ENCODE measurements at places on chromosomes 16 and 17.

- no peak for DNase-seq
Observed at GRCh38 chr17:59683283-59683682, 23.9 kb downstream of the PTRH2 start.

- DNase-seq: no peak
Observed at GRCh38 chr17:63542942-63543821, 7.1 kb upstream of the DCAF7 start.

DNA sequence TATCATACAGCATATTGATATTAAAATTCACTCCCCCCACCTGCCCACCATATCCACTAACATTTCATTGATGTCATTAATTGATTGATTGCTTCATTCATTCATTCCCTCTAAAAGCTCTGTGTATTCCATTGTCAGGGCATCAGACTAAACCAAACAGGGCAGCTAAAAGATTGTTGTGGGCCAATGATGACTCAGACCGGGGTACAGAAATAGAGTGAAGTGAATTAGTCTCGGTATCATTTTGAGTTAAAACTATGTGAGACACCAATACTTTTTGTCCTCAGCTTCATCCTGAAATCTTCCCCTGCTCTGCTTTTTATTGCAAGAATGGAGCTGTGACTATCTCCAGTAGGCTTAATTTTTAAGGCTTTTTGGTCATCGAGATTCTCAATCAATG, 868.3 kb downstream of the CDH11 start:
- no peak for DNase-seq

- no peak for DNase-seq
Observed at GRCh38 chr16:83231729-83232128, 576.0 kb upstream of the HSBP1 start.

- DNase-seq: no peak
Observed at GRCh38 chr16:26019381-26020242, 327.9 kb downstream of the HS3ST4 start.

DNA sequence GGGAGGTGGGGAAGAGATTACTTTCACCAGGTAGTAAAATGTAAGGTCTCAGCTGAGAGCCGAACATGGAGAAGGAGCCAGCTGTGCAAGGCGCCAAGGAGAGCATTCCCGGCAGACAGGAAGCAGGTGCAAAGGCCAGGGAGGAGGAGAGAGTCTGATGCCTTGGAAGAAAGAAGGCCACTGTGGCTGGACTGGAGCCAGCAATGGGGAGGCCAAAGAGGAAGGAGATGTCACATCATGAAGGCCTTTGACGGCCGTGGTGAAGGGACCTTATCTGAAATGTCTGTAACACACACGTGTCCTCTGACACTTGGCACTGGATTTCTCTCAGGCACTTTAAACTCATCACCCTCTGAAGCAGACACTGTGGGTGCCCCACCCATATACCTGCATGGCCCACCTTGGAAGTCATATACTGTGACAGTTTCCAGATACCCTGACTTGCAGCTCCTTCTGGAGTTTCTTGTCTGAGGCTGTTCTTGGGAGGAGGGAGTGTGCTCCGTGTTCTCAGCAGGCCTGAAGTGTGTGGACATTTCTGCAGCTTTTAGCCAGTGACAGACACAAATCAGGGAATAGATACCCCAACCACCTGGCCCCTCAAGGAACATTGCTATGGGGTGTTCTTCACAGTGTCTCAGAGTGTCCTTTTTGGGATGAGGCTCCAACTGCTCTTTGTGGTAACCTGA, 1.9 kb upstream of the SLC5A2 start:
- no peak for DNase-seq

- no peak for DNase-seq
Observed at GRCh38 chr16:11401161-11402050, 56.1 kb downstream of the RMI2 start.

DNA sequence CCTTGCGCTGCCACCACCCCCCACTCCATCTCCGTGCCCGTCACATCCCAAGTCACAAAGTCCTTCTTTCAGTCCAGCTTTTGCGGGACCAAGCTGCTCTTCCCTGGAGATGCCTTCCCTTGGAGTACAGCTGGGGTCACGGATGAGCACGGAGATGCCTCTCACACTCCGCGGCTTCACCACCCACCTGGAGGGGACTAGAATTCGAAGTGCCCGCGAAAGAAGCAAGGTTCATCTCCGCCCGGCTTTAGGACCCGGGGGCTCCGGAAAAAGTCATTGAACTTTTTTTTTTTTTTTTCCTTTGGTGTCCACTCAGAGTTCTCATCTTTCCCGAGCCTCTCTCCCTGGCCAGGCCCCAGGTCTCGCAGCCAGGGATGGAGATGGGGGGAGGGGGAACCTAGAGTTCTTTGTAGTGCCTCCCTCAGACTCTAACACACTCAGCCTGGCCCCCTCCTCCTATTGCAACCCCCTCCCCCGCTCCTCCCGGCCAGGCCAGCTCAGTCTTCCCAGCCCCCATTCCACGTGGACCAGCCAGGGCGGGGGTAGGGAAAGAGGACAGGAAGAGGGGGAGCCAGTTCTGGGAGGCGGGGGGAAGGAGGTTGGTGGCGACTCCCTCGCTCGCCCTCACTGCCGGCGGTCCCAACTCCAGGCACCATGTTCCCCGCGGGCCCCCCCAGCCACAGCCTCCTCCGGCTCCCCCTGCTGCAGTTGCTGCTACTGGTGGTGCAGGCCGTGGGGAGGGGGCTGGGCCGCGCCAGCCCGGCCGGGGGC, at the start of gene FKBP10:
FKBP10 (plus strand) TSS at position 624 of the 771 bp plus-strand sequence; CDS start at position 655, 31 bp downstream.
- DNase-seq: peak; percentile 15

DNA sequence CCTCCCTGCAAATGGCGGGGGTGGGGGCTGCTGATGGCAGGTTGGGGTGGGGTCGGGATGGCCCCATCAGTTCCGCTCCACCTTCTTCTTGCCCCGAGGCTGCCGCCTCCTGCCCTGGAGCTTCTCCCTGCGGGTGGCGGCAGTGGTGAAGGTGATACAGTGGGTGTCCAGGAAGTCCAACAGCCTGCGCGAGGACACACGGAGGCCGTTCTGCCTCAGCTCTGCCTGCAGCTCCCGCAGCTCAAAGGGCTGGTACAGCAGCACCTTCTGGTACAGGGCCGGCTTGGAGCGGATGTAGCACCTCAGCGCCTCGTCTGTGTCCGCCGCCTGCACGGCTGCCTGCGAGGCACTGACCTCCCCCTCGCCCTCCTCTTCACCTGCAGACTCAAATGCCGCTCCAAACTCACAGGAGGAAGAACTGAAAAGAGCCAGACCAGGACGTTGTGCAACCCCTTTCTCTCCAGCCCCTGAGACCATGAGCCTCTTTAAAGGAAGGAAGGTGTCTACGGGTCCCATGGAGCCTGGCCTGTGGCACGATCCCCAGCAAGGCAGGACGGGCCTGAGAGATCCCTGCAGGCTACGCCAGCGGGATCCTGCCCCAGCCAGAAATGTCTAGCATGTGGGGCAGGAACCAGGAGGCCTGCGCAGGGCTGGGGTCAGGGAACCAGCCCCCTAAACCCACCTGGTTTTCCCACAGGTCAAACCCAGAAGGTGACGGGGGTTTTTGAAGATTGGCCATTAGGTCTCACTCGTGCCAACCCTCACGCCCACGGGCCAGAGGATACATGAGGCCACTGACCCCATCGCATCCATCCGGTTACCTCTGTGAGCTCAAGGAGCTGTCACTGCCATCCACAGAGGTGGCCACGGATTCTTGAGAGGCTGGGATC, 5.3 kb upstream of the NLRC3 start:
- DNase-seq: no peak

Measured in CD8-positive, alpha-beta memory T cell (primary cell).